ENCODE measurements at places on chromosomes 6 and 20. TPM values are rescaled to one million over a fixed set of nuclear protein-coding genes. Genes with fewer than 3 reads are reported as not detected.

The NKX2-4 gene
- total RNA-seq: not detected

The FERMT1 gene
- 1.6 TPM for total RNA-seq

The ABHD16B gene
- not detected for total RNA-seq

The SLA2 gene
- 1.6 TPM for total RNA-seq

The SRMS gene
- total RNA-seq: not detected

The LHFPL5 gene
- total RNA-seq: not detected

DNA sequence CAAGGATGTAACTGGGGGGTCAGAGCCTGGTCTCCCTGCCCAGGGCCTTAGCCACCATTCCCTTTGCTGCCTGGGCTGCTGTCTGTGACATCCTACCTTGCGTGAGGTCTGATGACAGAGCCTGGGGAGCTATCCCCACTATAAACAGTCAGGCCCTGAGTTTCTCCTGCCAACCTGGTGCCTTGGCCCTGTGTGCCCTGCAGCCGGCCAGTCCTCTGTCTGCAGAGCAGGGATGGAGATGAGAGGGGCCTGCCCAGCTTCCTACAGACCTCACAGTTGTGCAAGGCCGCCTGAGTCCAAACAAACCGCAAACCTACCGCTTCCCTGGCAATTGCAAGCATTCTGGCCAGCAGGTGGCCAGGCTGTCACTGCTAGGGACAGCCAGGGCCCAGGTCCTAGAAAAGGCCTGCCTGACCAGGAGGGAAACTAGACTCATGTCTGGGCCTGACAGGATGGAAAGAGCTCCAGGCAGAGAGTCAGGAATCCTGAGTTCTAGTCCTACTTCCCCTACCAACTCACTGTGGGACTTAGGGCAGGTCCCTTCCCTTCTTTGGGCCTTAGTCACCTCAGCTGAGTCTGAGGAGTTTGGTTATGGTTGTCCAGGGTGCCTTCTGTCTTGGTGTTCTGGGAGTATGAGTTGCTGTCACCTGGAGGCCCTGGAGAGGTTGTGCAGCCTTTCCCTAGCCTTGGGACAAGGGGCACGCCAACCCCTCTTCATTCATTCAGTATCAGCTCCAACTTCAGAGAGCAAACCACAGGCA, 86.2 kb downstream of the VEGFA start:
- no peak for DNase-seq

GRCh38 chr6:10382728-10383330, 32.0 kb downstream of the TFAP2A start:
- no peak for DNase-seq

DNA sequence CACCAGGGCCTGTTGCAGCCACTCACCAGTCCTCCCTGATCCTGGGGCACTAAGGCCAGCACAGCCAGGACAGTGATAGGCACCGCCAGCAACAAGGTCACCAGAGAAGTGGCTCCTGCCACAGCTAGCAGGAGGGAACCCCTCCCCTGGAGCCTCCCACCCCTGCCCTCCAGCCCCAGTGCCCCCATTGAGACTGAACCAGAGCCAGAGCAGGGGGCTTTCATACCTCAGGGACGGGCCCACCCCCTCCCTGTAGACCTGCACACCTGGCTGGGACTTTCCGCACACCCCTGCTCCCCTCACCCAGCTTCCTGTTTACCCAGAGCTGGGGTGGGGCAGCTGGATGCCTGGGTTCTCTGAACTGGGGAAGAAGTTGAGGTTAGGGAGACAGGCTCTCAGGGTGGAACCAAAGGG, at the start of gene LTB:
LTB (minus strand) TSS at position 195 of the 414 bp plus-strand sequence; CDS start at position 188, 7 bp downstream.
- DNase-seq: no peak

GRCh38 chr20:4059606-4060005, 44.2 kb upstream of the RNF24 start:
- no peak for DNase-seq

GRCh38 chr20:13219327-13220193, 1.5 kb upstream of the ISM1 start:
- no peak for DNase-seq

GRCh38 chr20:59022754-59023153, 3.5 kb downstream of the TUBB1 start:
- DNase-seq: no peak

GRCh38 chr6:71345476-71346333, 57.1 kb downstream of the OGFRL1 start:
- no peak for DNase-seq

GRCh38 chr6:25263657-25264056, 15.5 kb upstream of the CARMIL1 start:
- DNase-seq: no peak

GRCh38 chr6:150685860-150686259, 86.2 kb downstream of the PLEKHG1 start:
- no peak for DNase-seq

DNA sequence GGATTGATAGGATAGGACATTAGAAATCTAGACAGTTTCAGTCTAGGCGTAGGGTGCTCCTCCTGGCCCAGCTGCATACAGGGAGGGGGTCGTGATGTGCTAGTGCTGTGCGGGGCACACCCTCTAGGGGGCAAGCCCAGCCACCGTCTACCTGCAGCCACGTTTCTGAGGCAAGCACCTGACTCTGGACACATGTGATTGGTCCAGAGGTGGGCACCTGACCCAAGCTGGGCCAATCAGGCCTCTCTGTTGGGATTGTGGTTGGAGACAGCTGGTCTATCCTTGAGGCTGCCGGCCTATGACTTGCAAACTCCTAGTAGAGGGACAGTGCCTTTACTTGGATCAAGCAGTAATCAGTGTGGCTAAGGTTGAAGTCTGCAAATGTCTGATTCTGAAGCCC, 317.1 kb downstream of the BMP7 start:
- no peak for DNase-seq

DNA sequence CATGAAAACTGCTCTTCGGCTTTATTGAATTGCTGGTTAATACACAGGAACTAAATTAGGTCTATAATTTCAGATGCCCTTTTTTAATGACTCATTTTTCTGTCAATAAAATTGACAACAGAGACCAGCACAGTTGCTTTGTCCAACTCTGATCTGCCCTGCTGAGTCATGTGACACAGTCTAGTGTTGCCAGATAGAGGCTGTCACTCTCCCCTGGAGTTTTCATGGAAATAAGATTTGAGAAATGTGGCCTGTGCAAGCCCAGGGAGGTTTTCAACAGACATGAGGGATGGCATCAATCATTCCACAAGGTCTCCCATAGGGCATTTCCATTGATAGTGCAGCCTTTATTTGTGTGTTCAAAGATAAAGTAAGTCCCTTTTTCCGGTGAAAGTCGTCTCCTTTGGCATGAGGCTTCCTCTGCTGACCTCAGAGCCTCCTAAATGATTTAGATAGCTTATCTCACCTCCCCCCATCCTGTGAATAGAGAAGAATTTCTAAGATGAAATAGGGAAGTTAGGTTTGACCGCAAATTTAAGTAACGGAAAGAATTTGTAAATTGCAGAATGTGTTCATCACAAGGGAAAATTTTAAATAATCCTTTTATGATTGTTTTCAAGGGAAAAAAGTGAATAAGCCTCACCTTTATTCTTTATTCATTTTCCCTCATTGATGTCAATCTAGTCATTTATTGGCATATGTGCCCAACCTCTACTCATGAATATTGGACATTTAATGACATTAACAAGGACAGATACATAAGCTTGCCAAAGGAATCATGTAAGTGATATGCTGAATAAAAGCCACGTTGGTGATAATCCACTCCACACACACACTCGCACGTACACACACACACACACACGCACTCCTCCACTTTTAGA, 277.7 kb downstream of the ADGB start:
- no peak for DNase-seq

GRCh38 chr20:2680046-2680445, 12.5 kb upstream of the EBF4 start:
- no peak for DNase-seq

DNA sequence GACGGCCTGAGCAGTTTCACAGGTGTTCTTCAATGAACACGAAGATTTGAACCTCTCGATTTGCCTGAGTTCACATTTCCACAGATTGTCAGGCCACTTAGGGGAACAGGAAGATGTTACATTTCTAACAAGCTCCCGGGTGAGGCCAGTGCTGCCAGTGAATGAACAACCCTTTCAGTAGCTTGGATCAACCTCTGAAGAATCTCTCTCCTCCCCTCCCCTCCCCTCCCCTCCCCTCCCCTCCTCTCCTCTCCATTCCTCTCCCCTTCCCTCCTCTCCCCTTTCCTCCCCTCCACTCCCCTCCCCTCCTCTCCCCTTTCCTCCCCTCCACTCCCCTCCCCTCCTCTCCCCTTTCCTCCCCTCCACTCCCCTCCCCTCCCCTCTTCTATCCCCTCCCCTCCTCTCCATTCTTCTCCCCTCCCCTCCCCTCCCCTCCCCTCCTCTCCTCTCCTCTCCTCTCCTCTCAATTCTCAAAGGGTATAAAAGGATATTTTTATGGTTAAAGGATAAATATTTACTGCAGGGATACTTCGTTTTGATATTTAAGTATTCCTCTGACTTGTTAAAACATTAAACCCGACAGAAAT, 114.1 kb upstream of the INSM1 start:
- no peak for DNase-seq

GRCh38 chr6:128117916-128118315, 217.1 kb upstream of the THEMIS start:
- no peak for DNase-seq

GRCh38 chr6:42366999-42367352, 84.8 kb downstream of the TRERF1 start:
- no peak for DNase-seq

- no peak for DNase-seq
Measured at GRCh38 chr6:71124340-71124739, 164.3 kb upstream of the OGFRL1 start.

GRCh38 chr6:134840086-134840867, 109.6 kb downstream of the ALDH8A1 start:
- no peak for DNase-seq

DNA sequence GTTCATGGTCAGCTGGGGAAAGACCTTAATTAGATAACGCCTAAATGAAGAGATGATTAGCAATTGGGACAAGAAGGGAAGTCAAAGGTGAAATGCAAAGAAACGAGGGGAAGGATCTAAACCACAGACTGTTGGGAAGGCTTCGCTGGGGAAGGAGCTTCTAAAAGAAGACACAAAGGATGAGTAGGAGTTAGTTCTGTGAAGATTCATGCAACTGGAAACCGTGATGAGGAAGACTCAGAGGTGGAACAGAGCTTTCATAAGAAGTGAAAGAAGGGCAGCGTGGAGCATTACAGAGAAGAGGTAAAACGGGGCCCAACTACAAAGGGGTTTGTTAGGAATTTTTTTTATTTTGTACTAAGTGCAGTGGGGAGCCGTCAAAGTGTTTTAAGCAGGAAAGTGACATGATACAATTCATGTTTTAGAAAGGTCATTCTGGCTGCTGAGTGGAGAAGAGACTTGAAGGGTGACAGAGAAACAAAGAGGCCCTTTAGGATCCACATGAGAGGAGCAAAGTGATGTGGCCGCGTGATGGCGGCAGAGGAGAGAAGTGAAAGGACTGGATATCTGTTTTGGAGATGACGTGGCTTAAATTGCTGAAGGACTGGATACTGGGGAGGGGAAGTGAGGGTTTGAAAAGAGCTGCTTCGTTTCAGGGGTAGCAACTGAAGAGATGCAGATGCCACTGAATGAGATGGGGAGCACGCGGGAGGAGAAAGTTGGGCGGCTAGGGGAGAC, 33.6 kb downstream of the TTI1 start:
- no peak for DNase-seq

DNA sequence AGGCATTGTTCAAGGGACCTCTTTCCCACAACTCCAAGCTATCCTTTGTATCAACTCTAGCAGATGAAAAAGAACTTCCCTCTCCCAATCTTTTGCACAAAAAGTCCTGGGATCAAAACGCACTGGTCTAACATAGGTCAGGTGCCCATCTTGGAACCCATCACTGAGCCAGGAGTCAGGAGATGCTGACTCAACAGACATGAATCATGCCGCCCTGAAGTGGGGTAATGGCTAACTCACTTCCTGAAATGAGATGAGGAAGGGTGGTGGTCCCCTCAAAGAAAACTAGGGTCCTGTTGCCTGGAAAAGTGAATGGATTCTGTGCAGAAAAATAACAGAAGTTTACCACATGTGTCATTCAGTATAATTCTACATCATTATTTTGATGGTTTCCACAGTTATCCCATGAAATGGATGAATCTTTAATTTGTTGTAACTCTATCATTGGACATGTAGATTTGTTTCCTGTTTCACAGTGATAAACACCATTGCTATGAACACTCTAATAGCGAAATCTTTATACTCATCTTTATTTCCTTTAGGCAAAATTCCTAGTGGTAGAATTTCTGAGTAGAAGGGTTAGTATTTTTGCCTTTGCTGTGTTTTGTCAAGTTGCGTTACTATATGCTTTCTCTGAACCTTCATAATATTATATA, 151.3 kb downstream of the SLC16A10 start:
- DNase-seq: no peak

DNA sequence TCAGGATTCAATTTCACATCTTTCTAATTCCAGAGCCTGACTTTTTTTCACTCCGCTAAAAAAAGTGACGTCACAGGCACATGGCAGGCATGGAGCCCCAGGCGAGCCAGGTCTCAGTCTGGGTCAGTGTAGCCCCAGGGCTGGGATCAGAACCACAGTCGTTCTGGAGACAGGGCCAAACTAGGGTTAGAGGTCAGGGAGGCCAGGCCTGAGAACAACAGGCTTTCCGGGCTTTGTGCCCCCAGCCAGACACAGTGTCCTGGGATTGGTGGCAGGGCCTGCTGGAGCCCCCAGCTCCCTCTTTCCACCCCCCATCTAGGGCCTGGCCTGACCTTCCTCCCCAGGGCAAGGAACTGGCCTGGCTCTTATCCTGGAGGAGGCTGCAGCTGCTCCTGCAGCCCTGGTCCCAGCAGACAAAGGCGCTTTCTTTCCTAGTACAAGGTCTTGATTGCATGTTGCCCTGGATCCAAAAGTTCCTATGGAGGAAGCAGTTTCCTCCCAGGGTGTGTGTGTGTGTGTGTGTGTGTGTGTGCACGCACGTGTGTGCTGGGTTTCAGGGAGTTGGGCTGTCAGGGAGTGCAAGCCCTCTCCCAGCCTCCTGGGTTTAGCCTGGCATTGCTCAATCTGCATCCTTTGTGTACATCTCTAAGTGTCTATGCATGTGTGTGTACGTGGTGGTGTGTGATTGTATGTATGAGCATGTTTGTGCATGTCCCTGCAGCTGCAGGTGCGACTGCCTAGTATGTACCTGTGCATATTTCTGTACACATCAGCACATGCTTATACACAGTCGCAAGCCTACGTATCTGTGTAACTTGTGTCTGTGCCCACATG, 26.5 kb upstream of the EMILIN3 start:
- DNase-seq: no peak

DNA sequence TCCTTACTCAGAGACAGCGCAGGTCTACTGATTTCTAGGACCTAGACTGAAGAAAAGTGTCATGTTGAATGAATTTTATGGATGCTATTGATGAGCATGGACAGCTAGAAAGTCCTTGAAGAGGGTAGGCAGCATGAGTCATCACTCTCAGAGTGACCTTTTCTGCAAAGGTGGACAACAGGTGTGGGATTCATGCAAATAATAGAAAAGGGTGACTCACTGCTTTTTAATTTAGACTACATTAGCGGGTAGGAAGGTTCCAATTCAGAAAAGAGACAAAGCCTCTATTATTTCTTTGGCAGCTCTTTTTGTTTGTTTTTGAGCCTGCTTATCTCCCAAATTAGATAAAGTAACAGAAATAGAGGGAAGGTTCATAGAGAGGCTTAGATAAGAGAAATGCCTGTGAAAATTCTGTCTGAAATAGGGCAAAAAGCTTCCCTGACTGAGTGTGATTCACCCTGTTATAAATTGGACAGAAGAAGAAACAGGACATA, 191.4 kb downstream of the TENT5A start:
- DNase-seq: no peak
